ENCODE measurements at places on chromosomes 16 and 17. TPM values are rescaled to one million over a fixed set of nuclear protein-coding genes. Genes with fewer than 3 reads are reported as not detected.
A peak's percentile ranks its signal among the peaks of the same experiment; 100 is the strongest.

DNA sequence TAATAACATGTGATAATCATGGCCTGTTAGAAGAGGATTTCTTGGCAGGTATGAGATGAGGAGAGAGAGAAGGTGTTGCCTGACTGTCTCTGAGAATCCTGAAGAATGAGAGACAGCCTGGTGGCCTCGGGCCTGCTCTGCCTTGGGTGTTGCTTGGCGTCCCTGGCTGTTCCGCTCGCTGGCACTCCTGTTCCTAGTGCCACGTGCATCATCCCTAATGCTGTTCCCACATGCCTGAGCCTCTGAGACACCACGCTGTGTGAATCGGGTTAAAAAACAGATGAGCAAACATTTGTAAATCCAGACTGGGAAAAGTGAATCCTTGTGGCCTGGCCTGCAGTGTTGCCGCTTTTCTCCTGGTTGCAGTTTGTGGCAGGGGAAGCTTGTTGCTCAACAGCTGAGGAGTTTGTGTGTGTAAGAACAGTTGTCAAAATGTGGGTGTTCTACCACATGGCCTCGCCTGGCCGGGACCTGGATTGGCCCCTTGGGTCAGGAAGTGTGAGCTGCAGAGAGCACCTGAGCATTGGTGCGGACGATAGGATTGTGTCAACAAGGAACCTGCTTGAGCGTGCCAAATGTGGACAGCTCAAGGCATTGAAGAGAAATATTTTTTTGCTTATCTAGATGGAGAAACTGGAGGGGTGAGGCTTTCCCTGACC is 22.0 kb downstream of the UBN1 start:
- DNase-seq: no peak

BLMH gene
- total RNA-seq: 67.5 TPM

DNA sequence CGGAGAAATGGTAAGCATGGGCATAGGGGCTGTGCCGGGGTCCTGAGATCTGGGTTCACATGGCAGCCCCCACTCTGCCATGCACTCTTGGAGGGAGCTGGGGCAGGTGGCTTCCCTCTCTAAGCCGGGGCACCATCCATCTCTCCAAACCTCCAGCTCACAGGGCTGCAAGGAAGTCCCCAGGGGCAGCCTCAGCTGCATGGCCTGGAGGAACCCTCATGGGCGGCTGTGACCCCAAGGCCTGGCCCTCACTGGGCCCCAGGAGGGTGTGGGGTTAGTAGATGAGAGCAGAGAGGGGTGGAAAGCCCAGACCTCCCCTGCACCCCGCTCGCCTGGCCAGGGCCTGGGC is 2.6 kb downstream of the CTRB2 start:
- DNase-seq: no peak

- no peak for DNase-seq
Observed at GRCh38 chr16:27449434-27450195, 47.6 kb downstream of the IL21R start.

DNA sequence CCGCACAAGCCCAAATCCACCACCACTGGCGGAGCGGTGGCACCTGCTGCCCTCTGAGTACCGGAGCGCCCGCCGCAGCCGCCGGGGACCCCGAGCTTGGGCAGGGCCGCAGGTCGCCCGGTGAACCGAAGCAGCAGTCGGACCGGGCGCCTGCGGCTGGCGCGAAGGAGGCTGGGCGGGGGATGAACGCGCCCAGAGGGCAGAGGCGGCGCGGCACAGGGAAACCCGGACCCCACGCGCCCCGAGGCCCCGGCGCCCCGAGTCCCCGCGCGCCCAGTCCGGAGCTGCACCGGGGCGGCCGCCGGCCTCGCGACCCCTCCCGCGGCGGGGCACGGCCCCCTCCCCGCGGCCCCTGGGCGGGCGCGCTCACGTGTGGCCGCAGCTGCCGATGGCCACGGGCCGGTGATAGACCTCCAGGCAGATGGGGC is 393 bp downstream of the RNF166 start:
- no peak for DNase-seq

GRCh38 chr17:75526555-75527270 is 1.2 kb downstream of the LLGL2 start:
- no peak for DNase-seq

IRF8 gene
- total RNA-seq: not detected

GRCh38 chr16:81276323-81276722 is 37.8 kb downstream of the BCO1 start:
- DNase-seq: no peak

MIS12 gene
- total RNA-seq: 17.6 TPM

GRCh38 chr17:28335959-28336871 is 654 bp downstream of the TNFAIP1 start:
- DNase-seq: peak; percentile 89

KRTAP2-2 gene
- total RNA-seq: not detected
